ENCODE measurements at places on chromosomes 11 and 22.

DNA sequence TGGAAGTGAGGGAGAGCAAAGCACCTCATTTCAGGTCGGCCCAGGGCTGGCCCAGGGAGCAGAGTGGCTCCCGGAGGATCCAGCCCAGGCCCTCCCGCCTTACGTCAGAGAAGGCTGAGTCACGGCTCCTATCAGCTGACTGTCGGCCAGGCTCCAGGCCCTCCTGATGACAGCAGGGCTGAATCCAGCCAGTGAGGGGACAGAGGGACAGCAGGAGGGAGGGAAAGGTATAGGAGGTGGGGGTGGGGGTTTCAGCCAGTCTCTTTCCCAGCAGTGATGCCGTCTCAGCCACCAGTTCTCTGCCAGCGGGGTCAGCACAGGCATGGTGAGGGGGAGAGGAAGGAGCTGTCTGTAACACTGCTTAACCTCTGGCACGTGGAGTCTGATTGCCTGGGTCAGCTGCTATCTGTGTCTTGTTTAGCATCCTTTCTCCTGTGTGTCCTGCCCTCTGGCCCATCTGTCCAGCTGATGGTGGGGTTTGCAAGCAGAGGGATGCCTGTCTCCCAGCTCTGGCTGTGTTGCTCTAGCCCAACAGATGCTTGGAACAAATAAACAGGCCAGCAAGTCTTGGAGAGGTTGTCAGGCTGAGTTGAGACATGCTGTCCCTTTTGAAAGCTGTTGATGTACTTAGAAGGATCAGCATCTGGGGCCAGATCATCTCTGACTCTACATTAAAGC is 74.0 kb downstream of the ADAMTS15 start:
- no peak for DNase-seq

GRCh38 chr22:29216873-29217666 is 11.4 kb downstream of the EMID1 start:
- no peak for DNase-seq

DNA sequence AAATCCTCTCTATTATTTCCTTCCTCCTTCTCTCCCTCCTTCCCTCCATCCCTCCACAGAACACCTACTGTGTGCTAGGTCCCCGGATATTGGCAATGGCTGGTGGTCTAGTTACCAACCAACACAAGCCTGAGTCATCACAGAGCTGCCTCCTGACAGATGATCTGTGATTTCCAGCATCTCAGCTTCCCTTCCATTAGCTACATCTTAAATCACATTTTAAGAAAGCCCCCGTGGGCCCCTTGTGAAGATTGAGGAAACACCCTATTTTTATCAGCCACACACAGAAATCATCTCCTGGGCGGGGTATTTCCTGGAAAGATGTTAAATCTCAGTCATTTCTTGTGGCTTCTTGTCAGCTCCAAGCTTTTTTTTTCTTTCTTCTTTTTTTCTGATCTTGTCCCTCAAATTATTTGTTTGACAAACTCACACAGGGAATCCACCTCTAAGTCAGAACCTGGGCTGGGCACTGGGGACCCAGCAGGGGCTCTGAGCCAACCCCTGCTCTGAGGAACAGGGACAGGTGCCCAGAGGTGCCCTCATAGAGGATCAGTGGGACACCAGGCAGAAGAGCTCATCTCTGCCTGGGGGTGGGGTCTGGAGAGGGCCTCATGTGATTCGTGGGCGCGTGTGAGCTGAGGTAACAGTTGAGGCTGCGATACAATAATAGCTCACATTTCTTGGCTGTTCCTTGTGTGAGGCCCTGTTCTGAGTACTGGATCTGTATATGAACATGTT is 42.4 kb downstream of the CACNA1I start:
- peak; percentile 18 for DNase-seq

DNA sequence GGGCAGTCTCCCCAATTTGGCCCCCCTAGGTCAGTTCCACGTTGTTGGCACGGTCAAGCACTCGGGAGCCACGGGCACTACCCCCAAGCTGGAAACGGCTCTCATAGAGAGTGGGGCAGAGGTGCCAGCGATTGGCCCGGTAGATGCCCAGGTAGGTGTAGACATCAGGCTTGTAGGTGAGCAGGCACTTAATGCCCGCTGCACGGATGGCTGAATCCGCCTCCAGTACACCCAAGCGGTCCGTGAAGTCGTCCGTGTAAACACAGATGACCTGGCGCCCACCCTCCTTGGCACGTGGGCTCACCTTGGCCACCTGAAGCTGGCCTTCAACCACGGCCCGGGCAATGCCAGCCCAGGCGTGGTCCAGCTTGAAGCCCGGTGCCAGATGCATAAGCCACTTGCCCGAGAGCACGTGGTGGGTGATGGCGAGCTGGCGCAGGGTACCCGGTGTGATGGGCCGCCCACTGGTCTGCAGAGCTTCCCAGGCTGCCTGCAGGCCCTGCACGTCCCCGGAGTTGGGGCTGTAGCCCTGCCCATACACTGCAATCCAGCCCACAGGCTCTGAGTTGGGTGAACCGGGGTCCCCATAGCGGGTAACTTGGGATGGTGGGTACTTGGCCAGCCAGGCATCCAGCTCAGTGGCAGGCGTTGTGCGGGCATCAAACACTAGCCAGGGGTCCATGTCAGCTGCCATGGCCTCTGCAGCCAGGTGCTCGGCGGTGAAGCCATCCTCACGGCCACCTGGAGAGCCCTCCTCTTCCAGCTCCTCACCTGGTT is 1.2 kb downstream of the C11orf68 start:
- no peak for DNase-seq

DNA sequence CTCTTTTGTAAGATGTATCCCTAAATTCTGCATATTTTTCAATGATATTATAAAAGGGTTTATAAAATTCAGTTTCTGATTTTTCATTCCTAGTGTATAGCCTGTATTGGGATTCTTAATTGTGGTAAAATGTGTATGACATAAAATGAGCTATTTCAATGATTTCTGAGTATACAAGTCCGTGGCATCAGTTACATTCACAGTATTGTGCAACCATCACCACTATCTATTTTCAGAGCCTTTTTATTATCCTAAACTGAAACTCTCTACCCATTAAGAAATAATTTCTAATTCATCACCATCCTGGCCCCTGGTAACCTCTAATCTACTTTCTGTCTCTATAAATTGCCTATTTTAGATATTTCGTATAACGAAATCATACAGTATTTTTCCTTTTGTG is 39.8 kb downstream of the EIF3F start:
- no peak for DNase-seq

All from stimulated activated CD4-positive, alpha-beta T cell treated with anti-CD3 and anti-CD28 coated beads, Interleukin-1b, Interleukin-23, amount 100 ng/mL, for 48 hours (primary cell).